MM.1S (cell line): ENCODE measurements at places on chromosomes 1 and 21.

DNA sequence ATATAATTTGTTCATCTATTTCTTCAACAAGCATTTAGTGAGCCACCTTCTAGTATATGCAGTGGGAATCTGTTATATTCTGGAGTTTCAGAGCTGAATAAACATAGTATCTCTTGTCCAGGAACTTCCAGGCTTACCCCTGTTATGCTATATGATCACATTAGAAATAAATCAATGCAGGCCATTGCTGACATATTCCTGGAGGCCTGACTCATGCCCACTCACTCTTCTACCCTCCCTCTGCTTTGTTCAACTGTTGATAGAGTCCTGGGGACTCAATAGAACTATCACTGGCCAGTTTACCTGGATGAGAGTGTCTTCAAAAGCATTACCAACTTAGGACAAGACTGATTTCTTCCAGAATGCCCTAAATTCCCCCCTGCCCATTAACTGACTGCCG is 29.3 kb upstream of the SRSF10 start:
- no peak for DNase-seq

GRCh38 chr1:218779341-218780100 is 394.2 kb upstream of the LYPLAL1 start:
- DNase-seq, result no peak

GRCh38 chr21:24895885-24896734 is 711.2 kb downstream of the MRPL39 start:
- peak; percentile 52 for DNase-seq

DNA sequence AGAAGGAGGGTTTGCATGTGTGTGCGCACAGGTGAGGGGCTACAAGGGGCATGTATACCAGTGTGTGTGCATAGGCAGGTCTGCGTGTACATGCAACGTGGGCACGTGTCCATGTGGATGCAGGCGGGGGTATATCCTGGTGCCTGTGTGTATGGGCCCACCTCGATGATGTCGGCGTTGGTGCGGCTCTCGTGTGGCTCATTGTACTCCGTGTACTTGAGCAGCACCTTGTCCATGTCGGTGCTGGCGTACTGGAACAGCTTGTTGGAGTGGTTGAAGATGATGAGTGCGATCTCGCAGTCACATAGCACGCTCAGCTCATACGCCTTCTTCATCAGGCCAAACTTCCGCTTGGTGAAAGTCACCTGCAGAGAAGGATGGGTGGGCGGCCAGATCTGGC is 18.3 kb downstream of the MEF2D start:
- DNase-seq, result no peak

DNA sequence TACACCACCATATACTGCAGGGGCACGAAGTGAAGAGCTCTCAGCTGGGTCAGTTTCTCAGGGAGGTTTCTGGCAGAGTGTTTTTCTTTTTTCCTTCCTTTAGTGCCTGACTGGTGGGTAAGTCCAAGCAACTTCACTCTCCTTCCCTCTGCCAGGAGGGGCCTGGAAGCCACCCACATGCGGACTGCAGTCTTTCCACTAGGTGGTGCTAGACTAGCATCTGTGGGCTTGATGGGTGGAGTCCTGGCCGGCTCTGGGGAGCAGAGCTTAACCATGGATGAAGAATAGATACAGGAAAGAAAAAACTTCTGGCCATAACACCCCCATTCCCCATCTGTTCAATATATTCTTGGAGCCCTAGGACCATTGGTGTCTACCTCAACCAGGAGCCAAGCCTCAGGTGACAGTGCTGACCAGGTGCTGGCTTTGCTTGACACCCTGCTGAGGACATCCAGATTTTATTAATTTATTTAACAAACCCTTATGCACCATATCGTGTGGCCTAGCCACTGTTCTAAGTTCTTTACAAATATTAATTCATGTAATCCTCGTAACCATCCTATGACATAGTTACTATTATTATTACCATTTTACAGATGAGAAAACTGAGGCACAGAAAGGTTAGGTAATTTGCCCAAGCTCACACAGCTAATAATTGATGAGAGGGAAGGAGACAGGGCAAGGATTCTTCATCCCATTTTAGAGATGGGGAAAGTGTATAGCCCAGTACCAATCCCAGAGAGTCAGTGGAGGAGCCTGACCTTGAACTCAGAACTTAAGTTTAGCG is 126.7 kb upstream of the CSF3R start:
- peak; percentile 57 for DNase-seq

- DNase-seq, result no peak
These were observed 8.1 kb upstream of the CMPK1 start for GRCh38 chr1:47325528-47325927.

GRCh38 chr1:94322696-94323095 is 85.3 kb upstream of the ARHGAP29 start:
- DNase-seq, result no peak

DNA sequence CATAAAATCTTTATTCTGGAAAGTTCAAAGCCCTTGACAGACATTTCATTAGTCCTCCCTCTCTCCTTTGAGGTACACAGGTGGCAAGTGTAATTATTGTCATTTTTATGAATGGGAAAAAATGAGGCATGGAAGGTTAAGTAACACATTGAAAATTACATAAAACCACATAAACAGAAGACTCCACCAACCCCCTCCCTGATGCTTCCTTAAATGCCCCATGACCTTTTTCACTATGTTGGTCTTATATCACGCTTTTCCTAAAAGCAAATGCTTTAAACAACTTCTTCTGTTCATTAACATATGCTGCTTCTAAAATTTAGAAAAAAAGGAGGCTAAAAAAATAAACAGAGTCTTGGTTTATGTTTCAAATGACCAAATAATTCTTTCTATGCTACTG is 648.4 kb downstream of the PTPRC start:
- DNase-seq, result no peak

- no peak for DNase-seq
These were observed 81.6 kb upstream of the SSX2IP start for GRCh38 chr1:84771895-84772294.

GRCh38 chr21:45882645-45883044 is 98.9 kb upstream of the COL6A1 start:
- DNase-seq, result no peak

DNA sequence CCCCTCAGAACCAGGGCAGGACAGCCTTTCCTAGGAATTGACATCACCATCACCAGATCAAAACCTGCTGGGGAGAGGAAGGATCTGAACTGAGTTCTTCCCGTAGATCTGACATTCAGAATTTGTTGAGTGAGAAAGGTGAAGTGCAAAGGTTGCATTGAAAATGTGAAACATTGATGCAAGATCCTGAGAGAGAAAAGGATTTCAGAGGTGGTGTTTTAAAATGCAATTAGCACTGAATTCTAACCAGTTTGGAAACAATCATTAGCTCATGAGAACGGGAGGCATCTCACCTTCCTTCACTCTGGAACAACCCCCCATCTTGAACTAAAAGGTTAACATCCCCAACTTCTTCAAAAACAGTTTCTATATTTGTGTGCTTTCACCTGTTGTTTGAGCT is 20.4 kb downstream of the LMO4 start:
- DNase-seq, result no peak

DNA sequence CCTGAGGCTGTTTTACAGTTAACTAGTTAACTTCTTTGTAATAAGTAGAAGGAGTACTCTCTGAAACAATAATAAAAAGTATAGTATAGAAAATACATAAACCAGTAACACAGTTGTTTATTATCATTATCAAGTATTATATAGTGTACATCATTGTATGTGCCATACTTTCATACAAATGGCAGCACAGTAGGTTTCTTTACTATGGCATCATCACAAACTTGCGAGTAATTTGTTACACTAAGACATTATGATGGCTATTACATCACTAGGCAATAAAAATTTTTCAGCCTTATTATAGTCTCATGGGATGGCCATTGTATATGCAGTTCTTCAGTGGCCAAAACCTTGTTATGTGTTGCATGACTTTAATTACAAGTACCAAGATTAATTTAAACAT is 1376.5 kb upstream of the ADGRL2 start:
- no peak for DNase-seq

DNA sequence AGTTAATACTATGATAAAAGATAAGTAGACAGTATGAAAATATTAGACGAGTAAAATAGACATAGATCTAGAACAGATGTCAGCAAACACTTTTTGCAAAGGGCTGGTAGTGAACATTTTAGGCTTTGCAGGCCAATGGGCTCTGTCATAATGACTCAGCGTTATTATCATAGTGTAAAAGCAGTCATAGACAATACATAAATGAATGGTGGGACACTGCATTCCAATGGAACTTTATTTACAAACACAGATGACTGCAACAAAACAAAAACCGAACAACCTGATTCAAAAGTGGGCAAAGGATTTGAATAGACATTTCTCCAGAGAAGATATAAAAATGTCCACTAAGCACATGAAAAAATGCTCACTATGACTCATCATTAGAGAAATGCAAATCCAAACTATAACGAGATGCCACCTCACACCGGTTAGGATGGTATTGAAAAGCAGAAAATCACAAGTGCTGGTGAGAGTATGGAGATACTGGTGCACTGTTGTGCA is 7.3 kb downstream of the GSTM5 start:
- peak; percentile 28 for DNase-seq

DNA sequence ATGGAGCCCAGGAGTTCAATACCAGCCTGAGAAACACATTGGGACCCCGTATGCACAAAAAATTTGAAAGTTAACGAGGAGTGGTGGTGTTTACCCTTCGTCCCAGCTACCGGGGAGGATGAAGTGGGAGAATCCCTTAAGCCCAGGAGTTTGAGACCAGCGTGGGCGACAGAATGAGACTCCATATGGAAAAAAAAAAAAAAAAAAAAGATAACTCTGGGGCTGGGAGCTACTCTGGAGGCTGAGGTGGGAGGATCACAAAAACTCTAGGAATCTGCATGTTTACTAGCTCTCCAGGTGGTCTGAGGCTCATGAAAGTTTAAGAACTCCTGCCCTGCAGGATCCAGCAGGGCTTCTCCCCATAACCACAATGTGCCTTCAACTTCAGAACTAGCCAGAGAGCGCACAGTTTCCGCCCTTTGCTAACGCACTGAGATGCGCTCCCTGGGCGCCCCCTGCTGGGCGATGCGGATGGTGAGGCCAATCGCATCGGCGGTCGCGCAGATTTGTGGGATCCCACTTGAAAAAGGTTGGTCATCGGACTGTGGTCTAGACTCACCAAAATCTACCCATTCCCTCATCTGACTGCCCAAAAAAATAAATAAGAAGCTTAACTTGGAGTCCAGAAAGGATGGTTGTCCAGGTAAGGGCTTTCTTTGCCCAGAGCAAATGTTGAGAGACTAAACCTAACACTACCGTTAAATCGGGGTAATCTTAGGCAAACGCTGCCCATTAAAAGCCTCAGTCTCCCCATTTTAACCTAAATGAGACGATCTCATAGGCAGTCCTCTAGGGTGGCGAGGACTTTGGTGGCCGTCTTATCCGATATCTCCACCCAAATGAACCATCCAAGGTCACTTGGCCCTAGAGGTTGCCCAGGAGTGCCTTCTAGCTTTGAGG is 8.8 kb downstream of the ZNF683 start:
- peak; percentile 78 for DNase-seq

- DNase-seq, result peak; percentile 21
These were observed 17.8 kb downstream of the KIF2C start for GRCh38 chr1:44757420-44757819.

- no peak for DNase-seq
These were observed 16.5 kb upstream of the EDN2 start for GRCh38 chr1:41500781-41501518.

- DNase-seq, result no peak
These were observed 2.9 kb upstream of the CLIC4 start for GRCh38 chr1:24742090-24742938.

- DNase-seq, result no peak
These were observed 50.9 kb downstream of the MEGF6 start for GRCh38 chr1:3560251-3560871.

GRCh38 chr1:207067665-207068064 is 14.6 kb downstream of the PFKFB2 start:
- no peak for DNase-seq

DNA sequence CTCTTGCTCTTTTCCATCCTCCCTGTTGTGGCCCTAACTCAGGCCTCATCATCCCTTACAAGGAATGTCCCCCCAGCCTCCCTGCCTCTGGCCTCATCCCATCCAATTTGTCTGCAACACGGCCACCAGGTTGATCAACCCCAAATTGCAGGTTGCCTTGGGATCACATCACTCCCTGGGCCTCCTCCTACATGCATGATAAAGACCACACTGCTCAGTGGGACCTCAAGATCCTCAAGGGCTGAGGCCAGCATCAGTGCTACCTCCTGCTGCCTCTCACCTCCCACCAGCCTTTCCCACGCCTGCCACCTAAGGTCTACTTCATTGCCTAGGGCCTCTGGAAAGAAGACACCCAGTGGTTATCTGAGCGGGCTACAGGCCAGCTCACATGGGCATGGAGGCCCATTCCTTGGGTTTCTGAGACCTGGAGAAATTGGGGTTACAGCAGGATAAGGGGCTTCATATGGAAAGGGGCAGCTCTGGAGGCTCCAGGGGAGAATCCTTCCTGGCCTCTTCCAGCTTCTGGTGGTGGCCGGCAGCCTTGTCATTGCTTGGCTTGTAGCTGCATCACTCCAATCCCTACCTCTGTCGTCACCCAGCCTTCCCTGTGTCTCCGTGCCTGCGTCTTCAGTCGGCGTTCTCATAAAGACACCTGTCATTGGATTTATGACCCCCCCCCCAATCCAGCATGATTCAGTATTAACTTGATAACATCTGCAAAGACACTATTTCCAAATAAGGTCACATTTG is 60.5 kb downstream of the KLHDC7A start:
- DNase-seq, result no peak

GRCh38 chr1:3668585-3669300 is 16.4 kb downstream of the TP73 start:
- no peak for DNase-seq

DNA sequence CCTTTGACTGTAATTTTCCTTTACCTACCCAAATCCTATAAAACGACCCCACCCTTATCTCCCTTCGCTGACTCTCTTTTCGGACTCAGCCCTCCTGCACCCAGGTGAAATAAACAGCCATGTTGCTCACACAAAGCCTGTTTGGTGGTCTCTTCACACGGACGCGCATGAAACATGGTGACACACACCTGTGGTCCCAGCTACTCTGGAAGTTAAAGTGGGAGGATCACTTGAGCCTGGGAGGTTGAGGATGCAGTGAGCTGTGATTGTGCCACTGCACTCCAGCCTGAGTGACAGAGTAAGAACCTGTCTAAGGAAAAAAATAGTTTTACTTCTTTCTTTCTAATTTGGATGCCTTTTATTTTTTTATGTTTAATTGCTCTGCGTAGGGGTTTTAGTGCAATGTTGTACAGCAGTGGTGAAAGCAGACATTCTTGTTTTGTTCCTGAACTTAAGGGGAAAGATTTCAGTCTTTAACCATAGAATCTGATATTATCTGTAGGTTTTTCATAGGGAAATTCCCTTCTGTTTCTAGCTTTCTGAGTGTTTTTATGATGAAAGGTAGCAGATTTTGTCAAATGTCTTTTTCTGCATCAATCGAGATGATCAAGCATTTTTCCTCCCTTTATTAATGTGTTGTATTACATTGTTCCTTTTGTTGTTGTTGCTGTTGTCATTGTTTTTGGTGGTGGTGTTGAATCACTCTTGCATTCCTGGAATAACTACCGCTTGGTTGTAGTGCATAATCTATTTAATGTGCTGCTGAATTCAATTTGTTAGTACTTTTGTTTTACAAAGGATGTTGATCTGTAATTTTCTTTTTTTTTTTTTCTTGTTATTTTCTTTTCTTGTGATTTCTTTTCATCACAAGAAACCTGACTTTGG is 497.4 kb downstream of the DISC1 start:
- no peak for DNase-seq
